ENCODE measurements at places on chromosomes 11 and 22. TPM values are rescaled to one million over a fixed set of nuclear protein-coding genes. Genes with fewer than 3 reads are reported as not detected.

Gene PRAME
- total RNA-seq: not detected

Gene CALCA
- total RNA-seq: not detected

Gene BDNF
- not detected for total RNA-seq

Gene GRAP2
- 92.2 TPM for total RNA-seq

Gene CSTPP1
- 16.2 TPM for total RNA-seq

Gene SORL1
- 456 TPM for total RNA-seq

Gene RTN4R
- total RNA-seq: 1.2 TPM

Gene KRTAP5-1
- not detected for total RNA-seq

Gene OR9G4
- total RNA-seq: not detected
